ENCODE measurements at places on chromosomes 5 and 9. TPM values are rescaled to one million over a fixed set of nuclear protein-coding genes. Genes with fewer than 3 reads are reported as not detected.

Gene CBY3
- not detected for total RNA-seq

Gene IL31RA
- 0.28 TPM for total RNA-seq

Gene CXXC5
- total RNA-seq, result 1.4 TPM

Gene SAPCD2
- 26.8 TPM for total RNA-seq

Gene NAIP
- total RNA-seq, result 13.5 TPM

Gene RASEF
- not detected for total RNA-seq

Gene VCAN
- total RNA-seq, result 0.20 TPM

Measured in activated CD4-positive, alpha-beta memory T cell treated with anti-CD3 and anti-CD28 coated beads, Interleukin-2, amount 10 ng/mL, durations not matched to agents 7 days and 5 days (primary cell).